MV-4-11 (cell line): ENCODE measurements at places on chromosomes 1 and 21.

DNA sequence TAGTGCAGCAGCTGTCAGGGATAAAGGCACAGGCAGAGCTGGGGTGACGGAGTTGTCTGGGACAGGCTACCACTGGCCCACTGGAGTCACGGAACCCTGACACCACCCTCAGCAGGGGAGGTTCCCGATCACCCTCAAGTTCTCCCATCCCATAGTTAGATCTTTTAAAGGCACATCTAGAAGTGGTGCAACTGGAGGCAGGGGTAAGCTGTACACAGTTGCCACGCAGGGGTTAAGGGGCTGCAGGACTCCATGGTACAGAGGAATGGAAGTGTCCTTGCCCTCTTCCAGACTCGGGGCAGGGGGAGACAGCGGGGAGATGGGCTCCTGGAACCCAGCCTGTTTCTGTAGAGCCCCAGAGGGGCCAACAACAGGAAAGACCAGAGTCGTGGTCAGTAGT is 13.3 kb downstream of the CC2D1B start:
- DNase-seq: no peak

DNA sequence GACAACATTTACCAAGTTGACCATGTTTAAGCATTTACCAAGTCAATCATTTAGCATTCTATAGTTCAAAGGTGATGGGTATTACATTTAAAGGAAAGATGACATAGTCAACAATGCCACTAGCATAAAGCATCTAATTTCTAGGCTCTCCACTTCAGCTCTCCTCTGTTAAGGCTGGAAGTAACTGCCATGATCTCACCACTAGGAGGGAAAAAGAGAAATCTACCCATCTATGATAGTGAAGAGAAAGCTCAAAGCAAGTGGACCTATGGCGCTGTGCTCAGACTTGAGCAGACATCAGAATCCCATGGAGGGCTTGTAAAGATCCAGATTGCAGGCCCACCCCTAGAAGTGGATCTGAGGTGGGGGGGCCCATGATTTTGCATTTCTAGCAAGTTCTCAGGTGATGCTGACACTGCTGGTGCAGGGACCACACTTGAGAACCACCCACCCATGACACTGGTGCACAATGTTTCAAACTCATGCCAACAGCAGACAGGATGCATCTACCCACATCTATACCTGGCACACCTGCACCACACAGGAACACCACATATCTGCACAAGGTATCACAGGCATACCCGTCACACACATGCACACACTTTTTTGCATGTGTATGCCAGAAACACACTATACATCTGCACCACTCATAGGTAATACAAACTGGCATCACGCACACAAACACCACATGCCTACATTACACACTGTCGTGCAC is 392.9 kb upstream of the RUNX1 start:
- DNase-seq: no peak

DNA sequence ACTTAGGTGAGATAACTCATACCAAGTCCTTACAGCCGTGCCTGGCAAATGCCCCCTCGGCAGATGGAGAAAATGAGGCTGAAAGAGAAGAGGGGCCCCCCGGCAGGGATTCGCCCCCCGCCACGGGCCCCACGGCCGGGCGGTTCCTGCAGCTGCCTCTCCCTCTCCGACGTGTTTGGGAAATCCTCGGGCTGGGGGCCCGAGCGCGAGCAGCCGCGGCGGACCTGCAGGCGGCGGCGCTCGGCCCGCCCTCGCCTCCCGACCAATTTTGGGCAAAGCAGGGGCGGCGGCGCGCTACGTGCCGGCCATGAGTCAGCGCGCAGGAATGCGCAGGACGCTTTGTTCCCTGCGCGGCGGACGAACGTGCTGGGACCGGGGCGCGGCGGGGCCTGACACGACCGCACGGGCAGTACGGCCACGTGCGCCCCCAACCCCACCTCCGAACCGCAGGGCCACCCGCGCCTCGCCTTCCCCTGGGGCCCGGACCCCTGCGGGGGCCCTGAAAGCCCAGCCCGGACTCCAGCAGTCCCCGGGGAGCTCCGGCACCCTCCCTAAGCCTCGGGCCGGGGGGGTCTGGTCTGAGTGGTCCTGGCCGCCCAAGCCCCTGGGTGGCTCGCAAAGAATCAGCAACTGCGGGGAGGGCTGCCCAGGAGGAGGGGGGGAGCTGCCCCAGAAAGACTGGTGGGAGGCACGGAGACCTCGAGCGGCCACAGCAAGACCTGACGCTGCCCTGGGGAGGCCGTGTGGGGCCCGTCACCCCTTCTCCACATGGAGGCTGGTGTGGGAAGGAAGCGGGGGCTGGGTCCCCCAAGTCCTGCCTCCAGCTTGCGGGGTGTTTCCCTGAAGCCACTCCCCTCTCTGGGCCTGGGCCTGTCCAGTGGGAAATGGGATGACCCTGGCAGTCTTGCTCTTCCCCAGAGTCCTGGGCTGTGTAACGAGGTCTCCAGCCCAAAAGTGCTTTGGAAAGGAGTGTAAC is 11.9 kb upstream of the EDN2 start:
- DNase-seq: peak; percentile 42

DNA sequence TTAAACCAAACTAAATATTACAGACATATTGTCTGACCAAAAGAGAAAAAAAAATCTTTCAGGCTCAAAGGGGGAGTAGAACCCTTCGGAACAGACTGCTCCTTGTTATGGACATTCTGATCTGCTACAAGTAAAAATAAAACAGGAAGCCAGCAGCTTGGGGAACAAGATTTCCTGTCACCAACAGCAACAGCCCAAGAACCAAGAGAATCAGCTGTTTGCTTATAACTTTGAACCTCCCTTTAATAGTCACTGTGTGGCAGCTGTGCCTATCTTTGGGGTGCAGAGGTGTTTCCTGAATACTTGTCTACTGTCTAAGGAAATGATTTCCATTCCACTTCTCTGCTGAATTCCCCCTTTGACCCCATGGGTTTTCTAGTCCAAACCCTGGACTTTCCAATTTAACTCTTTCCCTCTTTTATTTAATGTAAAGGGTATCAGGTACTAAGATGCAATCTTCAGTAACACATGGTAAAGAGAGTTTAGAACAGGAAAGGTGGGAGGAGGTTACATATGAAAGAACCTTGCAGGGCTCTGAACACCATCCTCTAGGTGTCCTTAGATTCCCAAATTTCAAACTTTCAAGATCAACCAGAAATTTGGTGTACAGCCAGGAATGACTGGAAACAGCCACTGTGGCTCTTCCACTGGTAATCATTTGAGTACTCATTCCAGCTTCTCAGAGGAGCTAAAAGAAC is 38.6 kb downstream of the GPR3 start:
- peak; percentile 63 for DNase-seq

DNA sequence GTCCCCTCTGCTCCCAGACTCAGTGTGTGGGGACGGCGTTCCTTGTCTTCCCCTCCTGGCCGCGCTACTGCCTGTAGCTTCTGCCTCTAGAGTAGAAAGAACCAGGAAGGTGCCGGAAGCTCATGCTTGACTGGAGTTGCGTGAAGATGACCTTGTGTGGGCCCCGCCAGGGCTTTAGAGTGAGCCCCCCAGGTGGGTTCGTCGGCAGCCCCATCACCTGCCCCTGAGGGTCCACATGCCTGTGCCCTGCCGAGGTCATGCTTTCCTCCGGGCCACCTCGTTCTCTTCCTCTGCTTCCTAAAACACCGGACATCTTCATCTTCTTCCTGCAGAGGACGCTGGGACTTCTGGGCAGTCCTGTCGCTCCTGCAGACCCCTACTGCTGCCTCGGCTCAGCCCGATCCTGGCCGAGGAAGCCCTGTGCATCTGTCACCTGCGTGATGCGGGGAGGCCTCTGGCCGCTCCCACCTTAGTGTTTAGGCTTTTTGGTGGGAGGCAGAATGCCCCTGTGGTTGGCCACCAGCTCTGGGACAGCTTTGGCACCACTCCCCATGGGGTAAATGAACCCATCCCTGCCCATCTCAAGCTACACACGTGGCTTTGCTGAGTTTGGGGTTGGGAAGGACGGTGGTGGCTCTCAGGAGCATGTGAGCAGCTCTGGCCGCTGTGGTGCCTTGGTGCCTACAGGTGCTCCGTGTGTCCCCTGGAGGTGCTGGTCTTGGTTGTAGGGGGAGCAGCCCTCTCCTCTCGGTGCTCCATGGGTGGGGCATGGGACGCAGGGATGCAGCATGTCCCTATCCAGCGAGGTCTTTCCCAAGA is 12.3 kb downstream of the OBSCN start:
- DNase-seq: no peak
